ENCODE measurements at places on chromosomes 4 and X.

DNA sequence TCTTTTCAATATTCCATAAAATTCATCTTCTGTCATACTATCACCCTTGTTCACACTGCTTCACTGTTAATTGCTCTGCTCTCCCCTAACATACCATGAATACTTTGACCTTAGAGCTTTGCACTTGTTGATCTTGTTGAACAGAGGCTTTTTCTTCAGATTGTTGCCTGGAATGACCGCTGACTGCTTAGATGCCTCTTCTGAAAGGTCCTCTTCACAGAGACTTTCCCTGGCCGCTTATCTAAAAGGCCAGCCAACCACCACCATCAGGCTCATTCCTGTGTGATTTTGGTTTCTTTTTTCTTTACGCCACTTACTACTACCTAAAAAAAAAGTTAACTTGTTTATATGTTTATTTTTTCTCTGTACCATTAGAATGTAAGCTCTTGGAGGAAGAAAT lies 667.7 kb downstream of the STPG2 start:
- DNase-seq: no peak

- DNase-seq: no peak
Observed at GRCh38 chr4:38526412-38526811, 137.6 kb upstream of the KLF3 start.

DNA sequence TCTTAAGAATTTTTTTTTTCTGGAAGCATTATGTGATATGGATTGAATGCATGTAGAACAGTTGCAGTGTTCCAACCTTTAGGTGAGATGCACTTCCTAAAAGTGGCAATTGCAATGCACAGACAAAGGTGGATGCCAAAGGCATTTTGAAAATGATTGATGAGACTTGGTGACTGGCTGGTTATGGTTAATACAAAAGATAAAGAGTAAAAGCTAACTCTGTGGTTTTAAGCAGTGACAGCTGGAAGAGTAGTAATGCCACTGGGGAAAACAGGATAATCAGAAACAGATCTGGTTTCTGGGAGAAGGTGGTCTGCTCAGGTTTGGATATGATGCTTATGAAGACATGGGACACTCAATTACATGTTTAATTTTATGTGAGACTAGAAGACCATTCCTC lies 345.6 kb downstream of the RPA4 start:
- no peak for DNase-seq

DNA sequence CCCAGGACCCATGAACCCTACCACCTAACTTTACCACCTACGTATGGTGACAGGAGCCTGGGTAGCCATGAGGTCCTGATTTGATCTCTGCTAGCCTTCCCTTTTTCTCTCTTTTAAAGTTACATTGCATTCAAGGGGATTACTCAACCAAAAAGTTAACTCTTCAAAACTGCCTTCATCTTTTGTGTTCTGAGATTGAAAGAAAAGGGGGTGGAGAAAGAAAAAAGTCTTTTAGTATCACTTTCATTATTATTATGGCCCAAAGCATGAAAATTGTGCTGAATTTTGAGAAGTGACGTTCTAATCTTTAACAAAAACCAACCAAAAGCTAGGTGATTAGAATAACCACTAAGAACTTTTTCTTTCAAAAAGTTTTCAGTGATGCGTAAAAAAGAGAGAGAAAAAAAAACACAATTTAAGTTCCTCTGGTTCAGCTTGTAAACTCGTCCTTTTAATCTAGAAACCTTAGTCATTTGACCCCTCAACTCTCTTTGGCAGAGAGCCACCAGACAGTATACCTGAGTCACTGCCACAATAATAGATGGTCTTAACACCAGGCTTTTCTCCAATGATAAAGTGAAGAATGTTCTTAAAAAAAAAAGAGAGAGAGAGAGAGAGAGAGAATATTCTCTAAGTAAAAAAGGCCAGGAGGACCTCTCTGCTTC lies 347.4 kb upstream of the FGF13 start:
- no peak for DNase-seq

- no peak for DNase-seq
Observed at GRCh38 chr4:77190053-77190452, 33.0 kb downstream of the CCNG2 start.

DNA sequence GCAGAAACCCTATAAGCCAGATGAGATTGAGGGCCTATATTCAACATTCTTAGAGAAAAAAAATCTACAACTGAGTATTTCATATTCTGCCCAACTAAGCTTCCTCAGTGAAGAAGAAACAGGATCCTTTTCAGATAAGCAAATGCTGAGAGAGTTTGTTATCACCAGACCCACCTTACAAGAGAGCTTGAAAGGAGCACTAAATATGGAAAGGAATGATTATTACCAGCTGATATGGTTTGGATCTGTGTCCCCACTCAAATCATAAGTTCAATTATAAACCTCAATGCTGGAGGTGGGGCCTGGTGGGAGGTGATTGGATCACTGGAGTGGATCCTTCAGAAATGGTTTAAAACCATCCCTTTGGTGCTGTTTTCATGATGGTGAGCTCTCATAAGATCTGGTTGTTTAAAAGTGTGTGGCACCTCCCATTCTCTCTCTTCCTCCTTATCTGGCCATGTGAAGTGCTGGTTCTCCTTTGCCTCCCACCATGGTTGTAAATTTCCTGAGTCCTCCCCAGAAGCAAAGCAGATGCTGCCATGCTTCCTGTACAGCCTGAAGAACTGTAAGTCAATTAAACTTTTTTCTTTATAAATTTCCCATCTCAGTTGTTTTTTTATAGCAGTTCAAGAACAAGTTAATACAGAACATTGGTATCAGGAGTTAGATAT lies 144.2 kb downstream of the MSN start:
- DNase-seq: no peak

GRCh38 chrX:22424919-22425318 lies 152.2 kb downstream of the CBLL2 start:
- no peak for DNase-seq

- no peak for DNase-seq
Observed at GRCh38 chr4:87811977-87812376, 12.6 kb downstream of the IBSP start.

- no peak for DNase-seq
Observed at GRCh38 chr4:2848449-2848848, 4.8 kb downstream of the ADD1 start.

DNA sequence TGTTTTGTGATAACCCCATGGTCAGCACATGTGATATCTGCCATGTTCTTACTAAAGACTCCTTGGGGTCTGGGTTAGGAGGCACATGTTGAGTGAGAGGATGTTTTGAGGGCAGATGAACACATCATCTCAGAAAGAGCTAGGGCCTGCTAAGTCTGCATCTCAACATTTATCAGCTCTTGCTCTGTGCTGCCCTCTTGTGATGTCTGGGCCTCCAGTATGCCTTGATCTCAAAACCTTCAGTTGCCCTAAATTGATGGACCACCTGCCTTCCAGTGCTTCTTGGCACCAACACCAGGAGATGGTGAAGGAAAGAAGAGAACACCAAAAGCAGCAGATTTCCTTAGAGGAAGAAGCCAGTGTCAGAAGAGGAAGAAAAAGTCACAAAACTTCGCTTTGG lies 22.5 kb downstream of the MID1 start:
- peak; percentile 28 for DNase-seq

DNA sequence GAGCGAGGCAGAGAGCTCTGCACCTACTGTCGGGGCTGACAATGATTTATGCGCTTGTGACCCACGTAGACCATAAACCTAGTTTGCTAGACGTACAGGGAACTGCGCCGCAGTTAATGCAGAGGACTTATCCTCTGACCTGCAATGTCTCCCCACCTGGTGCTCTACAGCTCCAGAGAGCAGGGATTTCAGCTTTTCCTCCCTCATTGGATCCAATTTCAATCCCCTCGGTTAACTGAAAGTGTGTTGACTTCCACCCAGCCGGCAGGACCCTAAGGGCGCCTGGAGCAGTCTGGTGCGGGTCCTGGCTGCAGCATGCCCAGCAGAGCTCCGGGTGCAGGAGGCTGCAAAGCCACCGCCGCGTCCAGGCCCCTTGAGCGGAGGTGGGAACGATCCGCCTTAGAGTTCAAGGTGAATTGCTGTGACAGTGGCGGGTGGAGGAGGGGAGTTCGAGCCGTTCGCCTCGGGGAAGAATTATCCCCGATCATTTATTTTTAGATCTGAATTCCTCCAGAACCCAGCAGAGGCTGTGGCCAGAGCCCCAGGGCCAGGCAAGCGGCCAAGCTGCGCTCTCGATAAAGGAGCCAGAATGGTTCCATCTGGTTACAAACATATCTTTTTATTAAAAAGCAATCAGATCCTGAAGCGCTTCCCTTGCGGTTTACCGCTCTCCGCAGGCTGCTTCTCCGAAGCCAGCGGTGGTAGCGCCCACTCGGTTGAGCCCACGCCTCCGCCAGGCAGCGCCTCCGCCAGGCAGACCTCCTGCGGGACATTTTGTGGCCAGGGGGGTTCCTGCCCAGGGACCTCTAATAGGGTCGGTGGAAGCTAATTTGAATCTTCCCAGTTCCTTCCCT lies 66.0 kb downstream of the FBXO8 start:
- peak; percentile 15 for DNase-seq

GRCh38 chr4:104494822-104495559 lies at the start of gene CXXC4:
CXXC4 (minus strand) TSS chr4:104494894; CDS start chr4:104491802, 3,092 bp downstream.
- peak; percentile 67 for DNase-seq

GRCh38 chr4:38534344-38535045 lies 129.5 kb upstream of the KLF3 start:
- DNase-seq: no peak

GRCh38 chr4:151797131-151797530 lies 36.3 kb upstream of the GATB start:
- DNase-seq: no peak

DNA sequence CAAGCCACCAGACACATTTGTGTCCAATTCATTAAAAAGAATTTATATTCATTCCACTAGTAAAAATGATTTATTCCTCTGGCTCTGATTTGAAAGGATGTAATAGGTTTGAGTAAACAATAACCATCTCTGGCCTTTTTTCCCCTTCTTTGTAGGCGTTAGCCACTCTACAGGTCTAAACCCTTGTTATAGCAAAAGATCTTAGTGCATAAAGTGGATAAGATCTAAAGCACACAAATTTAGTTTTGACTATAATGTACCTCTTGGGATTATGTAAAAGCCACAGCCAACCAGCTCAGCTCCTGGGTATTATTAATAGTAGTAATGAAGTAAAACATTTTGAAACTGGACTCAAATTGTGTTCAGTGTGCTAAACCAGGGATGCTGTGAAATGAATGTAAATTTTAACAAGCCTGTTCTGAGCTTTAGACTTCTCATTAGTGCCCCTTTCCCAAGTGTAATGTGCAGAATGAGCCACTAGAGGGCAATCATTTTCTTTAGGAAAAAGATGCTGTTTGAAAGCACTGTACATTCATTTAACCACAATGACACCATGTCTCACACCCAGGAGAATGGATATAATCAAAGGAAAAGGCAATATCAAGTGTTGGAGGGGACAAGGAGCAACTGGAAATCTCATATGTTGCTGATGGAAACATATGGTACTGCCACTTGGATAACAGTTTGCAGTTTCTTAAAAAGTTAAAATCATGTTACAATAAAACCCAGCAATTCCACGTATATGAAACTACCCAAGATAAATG lies 69.7 kb downstream of the KLHL8 start:
- DNase-seq: peak; percentile 45

DNA sequence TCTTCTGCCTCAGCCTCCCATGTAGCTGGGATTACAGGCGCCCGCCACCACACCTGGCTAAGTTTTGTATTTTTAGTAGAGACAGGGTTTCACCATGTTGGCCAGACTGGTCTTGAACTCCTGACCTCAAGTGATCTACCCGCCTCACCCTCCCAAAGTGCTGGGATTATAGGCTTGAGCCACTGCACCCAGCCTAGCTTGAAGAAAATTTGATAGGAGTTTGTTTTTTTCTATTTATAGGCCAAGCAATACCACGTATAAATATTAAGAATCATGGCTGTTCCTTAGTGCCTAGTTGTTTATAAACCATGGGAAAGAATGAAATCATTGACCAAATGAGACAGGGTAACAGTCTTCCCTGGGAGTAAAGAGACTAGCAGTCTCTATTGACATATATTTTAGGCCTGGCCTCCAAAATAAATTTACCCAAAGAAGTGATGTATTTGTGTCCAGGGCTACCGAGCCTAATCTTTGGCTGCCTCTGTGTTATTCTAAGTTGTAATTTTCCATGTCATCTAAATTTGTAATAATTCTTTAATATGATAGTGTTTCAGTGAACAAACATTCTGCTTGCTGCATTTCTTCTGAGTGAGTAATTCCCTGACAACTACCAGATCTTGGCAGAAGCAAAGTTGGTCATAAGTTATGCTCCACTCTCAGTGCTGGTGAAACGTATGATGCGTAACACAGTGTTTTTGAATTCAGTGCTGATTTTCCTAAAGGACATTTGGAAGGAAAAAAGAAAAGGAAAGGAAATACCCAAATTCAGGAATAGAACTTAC lies 10.3 kb downstream of the PKD2 start:
- no peak for DNase-seq

- DNase-seq: no peak
Observed at GRCh38 chr4:137389911-137390520, 142.3 kb downstream of the PCDH18 start.

DNA sequence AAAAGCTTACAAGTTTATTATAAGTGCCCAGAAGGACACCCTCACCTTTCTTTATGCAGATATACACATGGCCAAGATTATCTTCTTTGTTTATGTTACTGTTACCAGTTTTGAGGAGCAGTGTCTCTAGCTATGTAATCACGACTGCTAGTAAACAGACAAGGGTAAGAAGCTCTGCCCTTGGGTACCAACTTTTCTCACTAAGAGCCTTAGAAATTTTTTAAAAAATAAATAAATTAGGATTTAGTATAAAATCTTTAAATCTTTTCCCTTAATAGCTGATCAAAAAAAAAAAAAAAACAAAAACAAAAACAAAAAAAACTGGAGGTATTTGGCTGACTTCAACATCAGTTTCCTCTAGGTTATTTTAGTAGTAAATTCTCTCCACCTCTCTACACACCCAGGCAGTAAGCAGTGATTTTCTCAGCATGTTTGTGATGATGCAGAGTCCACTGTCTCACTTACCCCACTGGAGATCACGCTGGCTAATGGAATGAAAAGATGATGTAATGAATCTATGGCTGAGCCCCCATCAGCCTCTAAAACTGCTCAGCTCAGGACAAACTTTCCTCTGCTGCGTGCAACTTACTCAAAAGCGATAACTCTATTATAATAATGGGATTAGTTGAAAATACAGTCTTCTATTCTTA lies 125.9 kb downstream of the FRYL start:
- no peak for DNase-seq

GRCh38 chr4:7779432-7779768 lies 160.3 kb downstream of the AFAP1 start:
- no peak for DNase-seq
